ENCODE measurements at places on chromosomes 4 and X.

GRCh38 chr4:101886826-101887225, 96.3 kb downstream of the BANK1 start:
- DNase-seq, result no peak

DNA sequence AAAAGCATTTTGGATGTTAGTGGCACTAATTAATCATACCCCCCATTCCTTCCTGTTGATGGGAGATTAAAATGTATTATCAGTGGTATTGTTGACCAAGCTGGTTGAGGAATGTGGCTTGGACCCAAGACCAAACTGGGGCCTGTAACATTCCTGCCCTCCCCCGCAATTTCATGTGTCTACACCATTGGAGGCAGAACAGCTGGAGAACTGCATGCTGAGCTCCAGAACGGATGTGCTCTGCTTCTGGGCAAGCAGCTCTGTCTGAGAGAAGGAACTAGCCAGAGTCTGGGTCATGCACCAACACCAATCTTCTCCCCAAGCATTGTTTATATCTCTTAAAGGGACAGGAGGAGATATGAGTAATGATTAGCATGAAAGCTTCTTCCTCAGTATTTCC, 185.5 kb downstream of the CEP135 start:
- DNase-seq, result no peak

DNA sequence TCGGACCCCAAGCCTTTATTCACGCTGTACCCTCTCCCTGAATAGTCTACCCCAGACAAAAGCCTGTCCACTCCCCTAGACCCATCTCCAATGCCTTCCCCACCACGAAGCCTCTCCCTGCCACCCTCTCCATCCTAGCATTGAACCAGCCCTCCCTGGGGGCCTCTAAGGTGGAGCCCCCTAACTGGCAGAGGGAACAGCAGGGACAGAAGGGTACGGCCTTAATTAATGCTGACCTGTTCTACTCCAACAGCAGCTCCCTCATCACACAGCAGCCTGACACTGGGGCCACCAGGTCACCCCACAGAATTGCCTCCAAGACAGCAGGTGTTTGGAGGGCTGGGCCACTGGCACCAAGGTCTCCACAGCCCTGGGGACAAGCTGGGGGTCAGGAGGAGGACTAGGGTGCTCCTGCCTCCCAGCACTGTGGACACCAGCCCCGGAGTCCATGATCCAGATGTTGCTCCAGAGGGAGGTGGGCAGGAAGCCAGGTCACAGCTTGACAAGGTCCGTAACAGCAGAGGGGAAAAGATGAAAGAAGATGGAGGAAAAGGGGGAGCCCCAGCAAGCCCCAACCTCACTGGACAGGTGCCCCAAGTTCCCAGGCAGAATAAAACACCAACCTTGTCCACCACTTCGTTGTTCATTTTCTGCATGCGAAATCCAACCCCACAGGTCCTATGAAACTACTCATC, 3.7 kb downstream of the CRMP1 start:
- no peak for DNase-seq

- DNase-seq, result no peak
These were observed 67.2 kb downstream of the GPAT3 start for GRCh38 chr4:83603129-83603528.

GRCh38 chr4:93203708-93204107, 624.8 kb upstream of the ATOH1 start:
- no peak for DNase-seq

GRCh38 chrX:37349221-37350033, at the start of gene PRRG1:
PRRG1 (plus strand) TSS chrX:37349364; CDS start chrX:37406250, 56,886 bp downstream.
- peak; percentile 79 for DNase-seq

DNA sequence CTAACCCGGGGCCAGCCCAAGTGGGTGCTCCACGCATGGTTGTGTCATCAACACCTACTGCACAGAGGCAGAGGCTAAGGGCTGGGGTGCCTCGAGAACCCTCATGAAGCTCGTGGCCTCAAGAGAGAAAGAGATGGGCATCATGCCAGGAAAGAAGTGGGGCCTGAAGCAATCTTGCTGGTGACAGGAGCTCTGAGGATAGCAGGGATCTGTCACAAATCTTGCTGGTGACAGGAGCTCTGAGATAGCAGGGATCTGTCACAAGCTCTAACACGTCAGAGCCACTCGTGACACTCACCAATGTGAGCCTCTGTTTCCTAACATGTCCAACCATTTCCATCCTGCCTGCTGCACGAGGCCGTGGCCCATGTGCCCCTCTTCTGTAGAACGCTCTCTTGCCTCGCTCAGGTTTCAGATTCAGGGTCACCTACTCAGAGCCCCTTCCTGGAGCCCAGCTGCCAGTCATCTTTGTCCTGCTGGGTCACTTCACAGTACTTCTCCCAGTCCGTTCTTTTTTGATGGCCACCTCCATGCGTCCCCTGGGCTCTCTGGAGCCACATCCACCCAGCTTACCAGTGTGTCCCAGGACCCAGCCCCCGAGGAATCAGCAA, 21.1 kb downstream of the PNMA6E start:
- DNase-seq, result no peak

All from WERI-Rb-1 (cell line).